ENCODE measurements at places on chromosomes 6 and 20.

- DNase-seq = no peak
These were observed 11.3 kb downstream of the TFAP2B start for GRCh38 chr6:50829898-50830444.

GRCh38 chr6:69917834-69918233, 51.5 kb downstream of the COL19A1 start:
- DNase-seq = peak; percentile 8

DNA sequence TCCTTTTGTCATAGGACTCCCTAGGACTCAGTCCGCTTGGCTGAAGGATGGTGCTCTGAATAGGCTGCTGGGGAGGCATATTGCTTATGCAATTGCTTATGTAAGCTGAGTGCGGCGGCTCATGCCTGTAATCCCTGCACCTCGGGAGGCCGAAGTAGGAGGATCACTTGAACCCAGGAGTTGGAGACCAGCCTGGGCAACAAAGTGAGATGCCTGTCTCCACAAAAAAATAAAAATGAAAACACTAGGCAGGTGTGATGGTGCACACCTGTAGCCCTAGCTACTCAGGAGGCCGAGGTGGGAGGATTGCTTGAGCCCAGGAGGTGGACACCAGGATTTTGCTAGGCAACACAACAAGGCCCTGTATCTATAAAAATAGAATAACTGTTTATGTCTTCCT, 81.3 kb downstream of the EYA2 start:
- no peak for DNase-seq

GRCh38 chr20:10357061-10357708, 76.8 kb downstream of the MKKS start:
- DNase-seq = no peak

DNA sequence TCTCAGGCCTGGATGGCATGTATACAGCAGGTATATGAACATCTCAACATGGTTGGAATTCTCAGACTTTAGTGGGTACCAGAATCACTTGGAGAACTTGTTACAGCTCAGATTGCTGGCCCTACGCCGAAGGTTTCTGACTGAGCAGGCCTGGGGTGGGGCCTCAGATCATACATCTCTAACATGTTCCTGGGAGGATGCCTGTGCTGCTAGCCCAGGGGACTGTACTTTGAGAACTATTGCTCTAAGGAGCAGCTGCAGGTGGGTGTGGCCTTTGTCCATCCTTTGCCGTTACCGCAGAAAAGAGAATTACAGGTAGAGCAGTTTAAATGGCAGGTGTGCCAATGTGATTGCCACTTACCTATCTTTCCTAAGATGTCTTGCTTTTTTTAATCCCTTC, 310.5 kb upstream of the JAG1 start:
- DNase-seq = no peak

GRCh38 chr6:96990989-96991388, 66.5 kb downstream of the KLHL32 start:
- DNase-seq = no peak

DNA sequence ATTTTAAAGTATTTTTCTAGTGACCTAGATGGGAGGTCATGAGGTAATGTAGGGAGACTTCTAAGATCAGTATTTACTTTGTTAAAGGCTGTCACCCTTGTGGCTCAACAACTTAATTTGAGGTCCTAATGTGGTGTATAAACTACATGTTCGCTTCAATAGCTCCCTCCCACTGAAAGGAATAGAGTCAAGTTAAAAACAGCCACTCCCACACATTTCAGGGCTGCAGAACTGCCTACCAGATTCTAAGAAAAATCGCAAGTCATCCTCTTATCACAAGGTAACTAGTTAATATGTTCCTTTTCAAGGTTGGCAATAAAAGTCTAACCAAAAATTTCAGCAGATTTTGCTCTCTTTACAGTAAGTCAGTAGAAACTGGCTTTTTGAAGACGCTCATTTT, 15.1 kb downstream of the GSTA1 start:
- DNase-seq = no peak

DNA sequence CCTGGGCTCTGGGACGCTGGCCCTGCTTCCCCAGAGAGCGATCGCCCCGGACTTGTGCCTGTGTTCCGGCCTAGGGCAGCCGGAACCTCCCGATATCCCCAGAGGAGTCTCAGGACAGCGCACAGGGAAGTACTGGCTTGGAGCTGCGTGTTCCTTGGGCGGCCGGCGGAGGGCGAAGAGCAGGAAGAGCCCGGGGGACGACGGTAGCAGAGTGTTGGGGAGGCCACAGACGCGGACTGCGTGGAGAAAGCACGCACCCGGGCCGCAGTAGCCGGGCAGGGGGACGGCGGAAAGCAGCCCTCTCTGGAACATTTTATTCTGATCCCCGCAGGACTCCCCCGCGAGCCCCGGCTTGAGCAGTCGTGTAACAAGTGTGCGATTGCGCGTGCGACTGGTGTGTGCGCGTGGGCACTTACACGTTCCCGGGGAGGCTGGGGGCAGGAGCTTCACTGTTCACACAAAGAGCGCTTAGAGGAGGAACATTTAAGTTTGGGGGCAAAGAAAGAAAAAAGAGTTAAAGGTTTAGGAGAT, 36.1 kb downstream of the NCR2 start:
- DNase-seq = peak; percentile 62

DNA sequence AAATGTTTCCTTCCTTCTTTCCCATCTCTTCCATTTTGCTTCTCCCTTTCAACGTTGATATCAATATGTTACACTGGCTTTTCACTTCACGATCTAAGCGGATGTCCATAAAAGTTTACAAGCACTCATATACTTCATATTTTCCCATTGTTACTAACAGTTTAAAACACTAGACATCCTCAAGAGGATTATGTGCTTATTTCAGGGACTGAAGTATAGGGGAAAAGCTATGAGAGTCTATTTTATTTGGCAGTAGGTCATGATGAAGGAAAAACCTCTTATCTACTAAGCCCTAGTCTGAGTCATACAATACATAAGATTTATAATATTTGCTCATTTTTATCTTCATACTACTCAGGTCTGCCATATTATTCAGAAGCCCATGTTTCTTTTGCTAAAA, 20.6 kb upstream of the EPB41L2 start:
- no peak for DNase-seq

DNA sequence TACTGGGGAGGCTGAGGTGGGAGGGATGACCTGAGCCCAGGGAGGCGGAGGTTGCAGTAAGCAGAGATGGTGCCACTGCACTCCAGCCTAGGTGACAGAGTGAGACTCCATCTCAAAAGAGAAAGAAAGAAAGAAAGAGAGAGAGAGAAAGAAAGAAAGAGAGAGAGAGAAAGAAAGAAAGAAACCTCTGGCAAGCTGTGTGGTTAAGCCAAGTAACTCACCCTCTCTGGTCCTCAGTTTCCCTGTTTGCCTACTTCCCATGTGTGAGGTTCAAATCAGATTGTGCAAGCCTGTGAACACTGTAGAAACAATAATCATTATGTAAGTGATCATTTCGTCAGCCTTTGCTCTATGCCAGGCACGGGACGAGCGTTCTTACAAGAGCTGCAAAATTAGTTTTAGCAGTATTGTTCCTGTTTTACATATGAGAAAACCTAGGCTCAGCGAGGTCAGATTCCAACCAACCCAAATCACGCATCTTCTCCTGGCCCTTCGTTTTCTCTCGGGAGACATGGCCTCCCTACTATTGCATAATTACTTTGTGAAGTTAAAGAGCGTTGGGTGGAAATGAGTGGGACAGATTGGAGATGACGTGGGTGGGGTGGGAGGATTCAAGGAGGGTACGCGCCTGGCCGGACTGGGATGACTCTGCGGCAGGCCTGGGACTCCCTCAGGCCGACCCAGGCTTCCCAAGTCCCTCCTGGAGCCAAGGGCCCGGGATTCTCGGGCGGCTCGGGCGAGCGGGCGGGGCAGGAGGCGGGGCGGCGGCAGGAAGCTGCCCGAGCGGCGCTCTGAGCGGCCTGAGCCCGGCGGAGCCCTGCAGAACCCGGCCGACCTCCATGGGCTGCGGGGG, at the start of gene SNX21:
Gene SNX21 (plus strand): TSS at position 770 of the 853 bp plus-strand sequence. CDS start 121 bp downstream, outside the sequence.
- peak; percentile 92 for DNase-seq

DNA sequence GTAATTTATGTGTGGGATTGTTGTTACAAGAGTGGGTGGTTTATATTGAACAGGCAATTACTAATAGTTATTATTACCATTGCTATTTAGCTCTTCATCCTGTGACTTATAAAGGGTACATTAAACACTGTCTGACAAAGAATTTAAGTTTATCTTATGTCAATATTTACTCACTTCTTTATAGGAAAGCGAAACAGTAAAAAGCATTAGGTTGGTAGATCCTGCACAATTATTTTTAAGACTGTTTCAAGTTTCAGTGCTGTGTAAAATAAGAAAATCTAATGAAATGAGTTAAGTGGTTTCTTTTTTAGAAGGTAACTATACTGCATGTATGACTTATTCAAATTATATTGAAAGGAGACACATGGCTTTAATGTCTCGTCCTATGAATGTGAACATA, 135.8 kb upstream of the MAP3K7 start:
- no peak for DNase-seq

GRCh38 chr20:59223182-59223601, 59.6 kb downstream of the ZNF831 start:
- peak; percentile 22 for DNase-seq

DNA sequence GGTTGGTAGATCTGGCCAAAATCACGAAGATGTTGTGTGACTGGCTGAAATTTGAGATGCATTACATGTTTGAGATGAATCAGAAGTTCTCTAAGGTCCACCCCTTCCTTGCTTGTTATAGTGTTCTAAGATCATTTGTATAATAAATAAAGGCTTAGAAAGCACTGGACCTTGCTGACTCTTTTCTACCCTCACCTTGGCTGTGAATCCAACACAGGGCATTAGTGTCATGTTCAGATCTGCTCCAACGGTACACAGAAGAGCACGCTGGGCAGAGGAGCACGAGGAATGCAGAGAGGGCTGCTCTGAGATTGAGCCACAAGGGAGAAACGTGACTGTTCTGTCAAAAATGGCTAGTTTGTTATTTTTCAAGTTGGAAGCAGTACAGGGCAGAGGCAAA, 169.5 kb upstream of the HDAC2 start:
- DNase-seq = peak; percentile 15

GRCh38 chr6:52087498-52087999, at the start of gene PKHD1:
Gene PKHD1 (minus strand): TSS chr6:52087613. CDS start chr6:52084933, 2,680 bp downstream.
- DNase-seq = peak; percentile 6

DNA sequence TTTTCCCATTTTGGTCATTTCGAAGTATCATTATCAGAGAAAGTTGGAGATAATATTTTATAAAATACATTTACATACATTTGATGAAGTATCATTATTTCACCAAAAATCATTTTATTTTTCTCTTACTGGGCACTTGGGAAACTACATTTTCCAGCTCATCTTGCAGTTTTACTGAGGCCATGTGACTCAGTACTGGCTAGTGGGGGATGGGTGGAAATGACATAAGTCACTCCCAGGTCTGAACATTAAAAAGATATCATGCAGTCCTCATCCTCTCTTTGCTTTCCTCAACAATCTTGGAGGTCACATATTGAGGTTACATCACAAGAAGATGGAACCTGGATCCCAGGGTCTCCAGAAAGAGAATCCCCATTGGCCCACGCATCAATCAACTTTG, 84.1 kb downstream of the CD24 start:
- DNase-seq = no peak

GRCh38 chr20:56716806-56717205, 87.7 kb downstream of the TFAP2C start:
- no peak for DNase-seq

- peak; percentile 79 for DNase-seq
These were observed 1.1 kb upstream of the TMEM74B start for GRCh38 chr20:1185790-1186334.

DNA sequence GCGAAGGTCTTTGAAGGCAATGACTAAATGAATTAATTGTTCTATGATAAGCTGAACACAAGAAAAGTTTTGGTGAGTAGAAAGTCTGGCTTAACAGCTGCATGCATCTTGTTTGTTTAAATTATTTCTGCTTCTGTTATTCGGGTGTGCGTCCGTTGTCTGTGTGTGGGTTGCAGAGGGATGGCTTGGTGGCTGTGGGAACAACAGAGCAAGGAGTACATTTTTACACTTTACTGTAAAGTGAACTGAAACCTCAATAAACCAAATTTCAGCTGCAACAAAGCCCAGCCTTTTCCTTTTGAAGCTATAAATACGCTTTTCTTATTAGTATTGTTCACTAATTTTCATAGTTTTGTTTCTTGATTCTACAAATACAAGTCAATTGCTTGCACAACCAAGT, 3.5 kb upstream of the LAMP5 start:
- DNase-seq = no peak

DNA sequence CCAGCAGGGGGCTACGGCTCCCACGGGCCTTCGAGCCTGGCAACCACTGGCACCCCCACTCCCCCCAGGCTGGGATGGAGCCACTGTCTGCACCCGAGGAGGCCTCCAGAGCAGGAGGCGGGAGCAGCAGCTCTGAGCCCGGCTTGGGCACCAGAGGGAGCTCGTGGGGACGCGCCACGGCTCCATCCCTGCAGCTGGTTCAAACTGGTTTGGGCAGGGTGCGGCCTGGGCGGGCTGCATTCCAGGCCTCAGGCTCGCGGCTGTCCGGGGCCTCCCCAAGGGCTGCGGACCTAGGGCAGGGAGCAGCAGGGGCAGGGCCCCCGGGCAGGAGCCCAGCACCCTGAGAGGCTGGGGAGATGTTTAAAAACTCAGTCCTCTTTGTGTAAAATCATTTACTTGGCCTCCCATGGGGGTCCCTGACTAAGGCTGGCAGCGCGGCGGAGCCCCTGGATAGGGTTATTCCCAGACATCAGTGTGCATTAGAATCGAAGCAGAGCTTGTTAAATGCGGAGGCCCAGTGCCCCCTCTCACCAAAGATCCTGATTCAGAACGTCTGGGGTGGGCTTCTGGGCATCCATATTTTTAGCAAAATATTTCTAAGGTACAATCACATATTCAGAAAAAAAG, 4.1 kb upstream of the BCAS4 start:
- DNase-seq = peak; percentile 95

DNA sequence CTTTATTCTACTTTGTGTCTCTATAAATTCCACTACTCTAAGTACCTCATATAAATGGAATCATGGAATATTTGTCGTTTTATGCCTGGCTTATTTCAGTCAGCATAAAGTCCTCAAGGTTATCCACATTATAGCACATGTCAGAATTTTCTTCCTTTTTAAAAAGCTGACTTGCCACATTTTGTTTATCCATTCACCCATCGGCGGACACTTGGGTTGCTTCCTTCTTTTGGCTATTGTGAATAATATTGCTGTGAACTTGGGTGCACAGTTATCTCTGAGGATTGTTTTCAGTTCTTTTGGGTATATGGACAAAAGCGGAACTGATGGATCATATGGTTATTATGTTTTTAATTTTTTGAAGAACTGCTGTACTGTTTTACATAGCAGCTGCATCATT, 39.1 kb upstream of the ME1 start:
- DNase-seq = no peak

- peak; percentile 9 for DNase-seq
These were observed 2.2 kb downstream of the HMGA1 start for GRCh38 chr6:34238585-34239499.
